ENCODE measurements at places on chromosomes 1 and 21.
A peak's percentile ranks its signal among the peaks of the same experiment; 100 is the strongest.

- no peak for DNase-seq
Observed at GRCh38 chr1:12414444-12415018, 184.7 kb downstream of the VPS13D start.

GRCh38 chr1:71796006-71796405 is 486.3 kb downstream of the NEGR1 start:
- DNase-seq: no peak

DNA sequence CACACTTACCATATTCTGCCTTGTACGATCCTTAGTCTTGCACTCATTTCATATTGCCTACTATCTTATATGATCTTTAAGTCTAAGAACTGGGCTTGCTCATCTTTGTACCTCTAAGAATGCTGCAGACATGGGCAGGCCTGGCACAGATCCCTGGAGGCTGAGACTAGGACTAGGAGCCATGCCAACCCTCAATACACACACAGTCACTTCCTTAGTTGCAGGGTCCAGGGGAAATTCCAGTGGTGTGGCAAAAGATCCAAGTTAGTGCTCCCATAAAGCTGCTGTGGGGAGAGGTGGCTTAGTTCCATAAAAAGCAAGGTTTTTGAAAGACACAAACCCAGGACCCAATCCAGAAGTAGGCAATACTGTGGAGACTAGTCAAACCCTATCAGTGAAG is 59.9 kb downstream of the CYYR1 start:
- DNase-seq: no peak

DNA sequence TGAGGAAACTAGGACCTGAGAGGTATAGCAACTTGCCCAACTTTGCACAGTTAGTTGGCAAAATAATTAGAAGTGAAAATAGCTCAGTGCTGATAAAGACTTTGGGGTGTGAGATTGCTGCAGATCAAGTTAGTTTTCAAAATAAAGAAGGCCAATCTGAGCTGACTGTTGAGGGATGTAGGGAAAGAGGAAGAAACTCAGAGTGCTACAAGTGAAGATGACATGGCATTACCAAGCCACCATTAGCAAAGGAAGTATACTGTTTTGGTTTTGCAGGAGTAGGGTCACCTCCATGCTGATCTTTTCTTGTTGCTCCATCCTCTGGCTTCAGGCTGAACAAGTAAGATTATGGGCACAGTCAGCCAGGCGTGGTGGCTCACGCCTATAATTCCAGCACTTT is 78.7 kb upstream of the ADAM30 start:
- no peak for DNase-seq

GRCh38 chr1:182348961-182349747 is 42.4 kb downstream of the GLUL start:
- no peak for DNase-seq

GRCh38 chr1:43021547-43022474 is 63.1 kb upstream of the SLC2A1 start:
- no peak for DNase-seq

DNA sequence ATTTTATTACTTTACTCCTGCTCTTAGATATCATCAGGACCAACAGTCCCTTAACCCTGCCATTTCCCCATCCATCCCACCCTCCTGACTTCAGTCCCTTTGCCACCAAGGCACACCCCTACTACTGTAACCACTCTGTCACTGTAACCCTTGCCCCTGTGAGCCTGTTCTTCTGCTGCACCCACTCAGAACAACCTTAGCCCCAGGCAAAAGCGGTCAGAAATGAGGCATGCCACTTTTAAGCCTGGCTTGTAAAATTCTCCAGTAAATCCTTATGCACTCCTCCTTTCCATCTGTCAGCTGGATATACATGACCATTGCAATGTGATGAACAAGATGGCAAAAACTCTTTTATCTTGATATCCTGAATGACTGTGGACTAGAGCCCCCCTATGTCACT is 555.0 kb upstream of the PLXNA2 start:
- DNase-seq: no peak

DNA sequence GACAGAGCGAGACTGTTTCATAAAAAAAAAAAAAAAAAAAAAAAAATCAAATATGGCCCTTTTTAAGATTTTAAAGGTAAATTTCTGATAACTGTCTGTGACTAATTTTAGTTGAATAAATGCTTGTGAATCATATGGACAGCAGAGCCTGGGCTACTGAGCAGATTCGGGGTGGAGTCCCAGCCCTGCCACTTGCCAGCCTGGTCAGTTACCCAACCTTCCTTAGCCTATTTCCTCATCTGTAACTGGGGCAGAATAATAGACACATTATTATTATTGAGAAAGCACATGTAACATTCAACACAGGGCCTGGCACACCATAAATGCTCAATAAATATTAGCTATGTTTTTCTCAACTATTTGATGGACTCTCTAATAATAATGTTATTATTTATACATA is 11.2 kb upstream of the H3-3A start:
- no peak for DNase-seq

- no peak for DNase-seq
Observed at GRCh38 chr1:34057347-34058130, 107.5 kb downstream of the CSMD2 start.

- peak; percentile 12 for DNase-seq
Observed at GRCh38 chr1:210252621-210253051, 20.0 kb downstream of the SERTAD4 start.

DNA sequence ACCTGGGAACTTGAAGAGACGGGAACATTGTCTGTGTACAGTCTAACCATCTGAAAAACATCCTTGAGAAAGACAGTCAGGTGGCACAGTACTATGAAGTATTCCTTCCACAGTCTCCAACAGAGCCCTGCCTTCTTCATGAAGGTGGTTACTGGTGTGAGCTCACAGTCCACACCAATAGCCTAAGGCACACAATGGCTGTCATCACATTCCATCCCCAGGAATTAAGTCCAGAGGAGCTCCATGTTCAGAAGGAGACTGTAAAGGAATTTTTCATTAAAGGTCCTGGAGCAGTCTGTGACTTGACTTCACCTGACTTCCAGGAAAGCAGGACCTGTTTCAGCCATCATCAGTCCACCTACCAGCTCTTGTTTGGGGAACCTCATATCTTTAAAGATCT is 180.2 kb downstream of the C1orf21 start:
- DNase-seq: no peak

GRCh38 chr1:168827557-168827956 is 98.6 kb upstream of the DPT start:
- DNase-seq: no peak

DNA sequence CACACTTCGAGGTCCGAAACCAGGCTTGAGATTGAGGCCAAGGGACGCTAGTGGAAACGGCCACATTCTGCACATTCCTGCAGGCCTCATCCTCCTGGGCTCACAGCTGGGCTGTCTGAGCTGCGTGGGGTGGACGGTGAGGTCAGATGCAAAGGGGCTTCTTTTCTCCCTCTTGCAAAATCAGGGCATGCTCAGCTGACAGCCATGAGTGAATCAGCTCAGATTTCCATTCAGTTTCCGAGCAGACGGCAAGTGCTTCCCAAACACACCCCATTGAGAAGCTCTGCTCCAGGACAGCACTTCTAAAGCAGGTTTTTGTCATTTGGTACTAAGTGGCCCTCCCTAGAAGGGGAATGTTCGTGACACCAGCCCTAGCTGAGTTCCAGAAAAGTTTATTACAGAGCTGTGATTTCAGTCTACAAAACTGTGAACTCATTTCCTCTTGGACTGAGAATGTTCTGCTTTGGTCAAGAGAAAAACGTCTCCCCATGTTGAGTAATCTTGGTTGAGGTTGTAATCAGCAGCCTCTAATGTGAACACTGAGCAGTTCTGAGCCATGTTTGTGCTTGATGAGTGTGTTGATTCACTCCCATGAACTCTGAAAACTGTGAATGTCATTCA is 10.0 kb downstream of the PDPN start:
- DNase-seq: no peak

DNA sequence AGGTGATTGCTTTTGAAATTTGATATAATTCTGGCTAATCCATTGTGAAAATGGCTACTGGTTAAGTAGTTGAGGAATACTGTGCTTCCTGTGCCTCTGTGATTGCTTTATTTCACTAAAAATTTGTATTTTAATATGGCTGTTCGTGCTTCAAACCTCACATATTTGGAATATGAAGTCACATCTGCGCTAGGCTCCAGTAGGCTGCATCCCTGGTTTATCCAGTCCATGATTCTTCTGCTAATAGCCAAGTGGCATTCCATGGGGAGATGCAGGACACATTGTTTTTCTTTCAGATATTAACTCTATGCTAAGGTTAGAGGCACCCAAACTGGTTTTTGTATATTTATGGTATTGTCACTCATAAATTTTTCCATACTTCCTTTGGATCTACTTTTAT is 25.9 kb downstream of the DNM3 start:
- DNase-seq: no peak

DNA sequence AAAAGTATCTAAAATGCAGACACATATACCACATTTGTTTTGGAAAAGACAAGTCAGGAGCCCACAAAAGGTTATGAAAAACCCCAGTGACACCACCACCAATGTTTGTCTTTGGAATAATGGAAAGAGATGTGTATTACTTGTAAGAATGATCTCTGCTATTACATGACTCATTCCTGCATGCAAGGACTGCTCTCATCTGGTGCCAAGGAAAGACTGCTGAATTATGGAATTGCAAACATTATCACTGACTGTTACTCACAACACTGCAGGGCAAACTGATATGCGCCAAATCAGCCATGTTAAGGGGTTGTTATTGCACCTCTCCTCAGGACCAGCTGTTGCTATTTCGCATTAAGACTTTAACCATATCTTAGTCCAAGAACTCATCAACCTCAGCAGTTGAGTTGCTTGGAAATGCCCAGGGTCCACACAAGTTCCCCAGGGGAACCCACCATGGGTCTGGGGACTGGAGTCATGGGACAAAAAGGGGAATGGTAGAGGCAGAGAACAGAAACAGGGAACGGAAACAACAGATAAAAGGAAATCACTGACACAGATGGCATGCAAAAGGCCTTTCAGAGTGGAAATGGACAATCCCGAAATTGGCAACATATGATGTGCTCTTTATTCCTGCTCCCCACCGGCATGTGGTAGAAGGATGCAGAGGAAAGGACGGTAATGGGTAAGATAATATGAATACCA is 34.4 kb downstream of the CAPZB start:
- DNase-seq: no peak

DNA sequence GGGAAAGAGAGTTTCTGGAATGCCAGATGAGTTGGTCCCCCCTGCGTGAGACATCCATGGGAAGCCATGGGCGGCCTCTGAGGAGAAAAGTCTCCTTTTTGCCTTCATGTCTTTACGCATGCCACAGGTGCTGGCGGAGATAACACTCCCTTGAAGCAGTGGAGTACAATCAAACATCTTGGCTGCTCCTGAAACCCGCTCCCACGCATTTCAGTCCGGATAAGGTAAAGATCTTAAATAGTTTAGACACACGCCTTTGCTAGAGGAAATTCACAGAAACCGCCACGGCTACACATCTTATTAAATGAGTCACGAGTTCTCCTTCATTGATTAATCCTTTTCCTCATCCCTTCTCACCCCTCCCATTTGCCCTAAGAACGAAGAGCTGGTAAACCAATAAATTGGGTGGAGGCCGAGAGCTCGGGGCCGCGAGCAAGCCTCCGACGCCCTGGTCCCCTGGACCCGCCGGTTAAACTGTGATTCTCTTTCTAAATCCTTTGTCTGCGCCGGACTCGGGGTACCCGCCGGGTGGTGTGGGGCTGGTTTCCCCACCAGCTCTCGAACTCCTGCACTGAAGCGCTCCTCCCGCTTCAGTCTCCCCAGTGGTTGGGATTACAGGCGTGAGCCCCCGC is 6.6 kb upstream of the ZNF669 start:
- DNase-seq: no peak

- no peak for DNase-seq
Observed at GRCh38 chr1:176694713-176695112, 231.7 kb downstream of the PAPPA2 start.

DNA sequence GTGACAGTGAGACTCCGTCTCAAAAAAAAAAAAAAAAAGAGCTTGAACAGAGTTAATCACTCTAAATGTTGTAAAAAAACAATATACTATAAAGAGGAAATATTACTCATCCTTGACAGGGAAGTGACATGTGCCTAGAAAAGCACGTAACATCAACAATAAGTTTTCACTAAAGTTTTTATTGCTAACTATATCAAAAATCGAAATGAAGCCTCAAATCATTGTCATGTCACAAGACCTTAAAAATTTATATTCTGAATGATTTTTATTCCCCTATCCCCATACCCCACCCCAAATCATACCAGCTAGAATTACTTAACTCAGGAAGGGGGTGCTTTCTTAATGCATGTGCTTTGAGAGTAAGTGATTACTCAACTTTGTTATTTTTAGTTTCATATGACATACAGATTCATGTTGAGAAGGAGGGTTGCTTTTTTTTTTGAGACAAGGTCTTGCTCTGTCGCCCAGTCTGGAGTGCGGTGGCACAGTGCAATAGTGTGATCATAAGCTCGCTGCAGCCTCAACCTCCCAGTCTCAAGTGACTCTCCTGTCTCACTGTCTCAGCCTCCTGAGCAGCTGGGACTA is 53.6 kb upstream of the MUTYH start:
- no peak for DNase-seq

GRCh38 chr21:46443910-46444309 is 14.8 kb upstream of the DIP2A start:
- DNase-seq: no peak

DNA sequence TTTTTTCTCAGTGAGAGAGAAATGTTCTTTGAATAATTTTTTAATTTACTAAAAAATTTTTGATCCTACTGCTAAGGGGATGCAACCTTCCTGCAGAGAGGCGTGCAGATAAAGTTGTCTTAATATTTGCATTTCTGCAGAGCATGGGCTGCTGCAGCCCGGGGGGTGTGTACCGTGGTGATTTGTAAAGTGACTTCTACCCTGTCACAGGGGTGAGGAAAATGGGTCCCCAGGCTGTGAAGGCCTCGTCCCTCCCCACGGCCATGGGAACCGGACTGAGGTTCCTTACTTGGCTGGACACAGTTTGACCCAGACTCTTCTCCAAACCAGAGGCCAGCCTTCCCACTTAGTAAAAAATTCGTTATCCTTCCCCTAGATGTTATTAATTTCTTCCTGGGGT is 9.5 kb upstream of the C1orf174 start:
- DNase-seq: no peak

- no peak for DNase-seq
Observed at GRCh38 chr1:51351907-51352306, 21.5 kb upstream of the TTC39A start.

- DNase-seq: peak; percentile 20
Observed at GRCh38 chr1:78003882-78004718, 639 bp upstream of the DNAJB4 start.

- DNase-seq: no peak
Observed at GRCh38 chr1:238138059-238138626, 247.4 kb upstream of the ZP4 start.

DNA sequence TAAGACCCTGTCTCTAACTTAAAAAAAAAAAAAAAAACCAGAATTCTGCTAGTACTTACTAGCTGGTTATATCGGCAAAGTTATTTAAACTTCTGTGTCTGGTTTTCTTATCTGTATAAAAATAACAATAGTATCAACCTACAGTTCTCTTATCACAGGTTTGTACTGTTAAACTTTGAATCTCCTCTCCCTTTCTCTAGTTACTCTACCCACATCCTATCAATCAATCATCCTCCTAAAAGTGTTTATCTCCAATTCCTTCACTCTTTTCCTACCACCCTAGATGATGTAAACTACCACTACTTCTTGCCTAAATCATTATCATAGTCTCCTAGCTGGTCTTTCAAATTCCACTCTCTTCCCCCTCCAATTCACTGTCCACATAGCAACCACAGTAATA is 27.6 kb downstream of the USP33 start:
- DNase-seq: no peak
